ENCODE measurements at places on chromosomes 2 and 18. TPM values are rescaled to one million over a fixed set of nuclear protein-coding genes. Genes with fewer than 3 reads are reported as not detected.

- H3K27me3 ChIP-seq: no peaks in the 10 kb centered on the region
- no peak overlapping the region for H3K4me3 ChIP-seq
- no peak overlapping the region for H3K27ac ChIP-seq
- DNase-seq: no peak
- no peaks in the 10 kb centered on the region for H3K4me1 ChIP-seq
Observed at GRCh38 chr18:56982766-56983165, 164.1 kb upstream of the BOD1L2 start.

DNA sequence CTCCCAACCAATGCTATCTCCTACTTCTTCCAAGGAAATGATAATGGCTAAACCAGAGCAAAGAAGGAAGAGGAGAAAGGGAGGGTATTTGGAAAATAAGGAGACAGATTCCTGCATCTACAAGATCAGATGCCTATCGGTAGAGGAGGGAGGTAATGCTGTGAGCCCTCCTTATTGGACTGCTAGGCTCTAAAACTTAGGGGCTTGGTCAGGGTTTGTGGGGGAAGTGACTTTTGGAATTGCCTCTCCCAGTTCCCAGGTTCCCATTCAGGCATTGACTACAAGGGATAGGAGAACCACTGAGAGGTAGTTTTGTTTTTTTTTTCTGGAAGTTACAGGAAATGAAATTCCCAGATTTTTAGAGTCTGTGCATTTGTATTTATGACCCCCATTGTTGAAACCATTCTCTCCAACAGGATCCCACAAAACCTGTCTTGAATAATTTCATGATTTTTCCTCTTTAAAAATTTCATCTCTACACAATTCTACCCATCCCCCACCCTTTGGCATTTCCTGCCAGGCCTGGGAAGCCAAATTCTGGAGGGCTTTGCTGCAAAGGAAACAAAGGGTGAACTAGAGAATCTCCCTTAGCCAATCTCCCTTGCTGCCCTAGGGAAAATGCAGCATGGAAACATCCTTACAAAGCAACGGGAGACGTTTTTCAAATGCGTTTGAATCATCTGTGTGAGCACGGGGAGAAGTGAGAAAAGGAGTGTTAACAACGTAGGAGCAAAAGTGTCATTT is 282.1 kb upstream of the EPAS1 start:
- H3K27me3 ChIP-seq: no peaks in the 10 kb centered on the region
- H3K36me3 ChIP-seq: peaks cover 8% of the 10 kb centered on the region
- peaks cover 26% of the 10 kb centered on the region for H3K4me1 ChIP-seq

DNA sequence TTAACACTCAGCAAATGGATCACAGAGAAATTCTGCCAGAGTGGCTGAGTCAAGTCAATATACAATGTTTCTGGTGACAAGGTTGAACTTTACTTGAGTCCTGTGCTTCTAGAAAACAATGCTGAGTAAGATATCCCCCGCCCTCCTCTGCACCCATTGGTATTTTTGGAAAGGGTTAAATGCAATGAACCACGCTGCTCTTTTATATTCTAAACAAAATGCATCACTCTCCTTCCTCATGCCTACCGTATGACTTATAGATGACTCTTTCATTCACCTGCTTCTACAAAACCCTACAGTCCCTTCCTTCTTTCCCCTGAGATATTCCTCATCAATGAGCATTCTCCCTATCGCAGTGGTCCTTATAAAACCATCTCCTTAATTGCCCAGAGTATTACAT is 168.8 kb downstream of the TXNL1 start:
- H3K4me1 ChIP-seq: no peaks in the 10 kb centered on the region
- no peaks in the 10 kb centered on the region for H3K36me3 ChIP-seq
- peaks cover 2% of the 10 kb centered on the region for H3K27me3 ChIP-seq
- no peak overlapping the region for H3K27ac ChIP-seq

The MAP3K19 gene
- not detected for total RNA-seq

- no peaks in the 10 kb centered on the region for H3K4me1 ChIP-seq
- H3K36me3 ChIP-seq: no peaks in the 10 kb centered on the region
- no peak overlapping the region for H3K27ac ChIP-seq
- H3K27me3 ChIP-seq: no peaks in the 10 kb centered on the region
- DNase-seq: no peak
Observed at GRCh38 chr18:28494151-28494550, 317.2 kb upstream of the CDH2 start.

DNA sequence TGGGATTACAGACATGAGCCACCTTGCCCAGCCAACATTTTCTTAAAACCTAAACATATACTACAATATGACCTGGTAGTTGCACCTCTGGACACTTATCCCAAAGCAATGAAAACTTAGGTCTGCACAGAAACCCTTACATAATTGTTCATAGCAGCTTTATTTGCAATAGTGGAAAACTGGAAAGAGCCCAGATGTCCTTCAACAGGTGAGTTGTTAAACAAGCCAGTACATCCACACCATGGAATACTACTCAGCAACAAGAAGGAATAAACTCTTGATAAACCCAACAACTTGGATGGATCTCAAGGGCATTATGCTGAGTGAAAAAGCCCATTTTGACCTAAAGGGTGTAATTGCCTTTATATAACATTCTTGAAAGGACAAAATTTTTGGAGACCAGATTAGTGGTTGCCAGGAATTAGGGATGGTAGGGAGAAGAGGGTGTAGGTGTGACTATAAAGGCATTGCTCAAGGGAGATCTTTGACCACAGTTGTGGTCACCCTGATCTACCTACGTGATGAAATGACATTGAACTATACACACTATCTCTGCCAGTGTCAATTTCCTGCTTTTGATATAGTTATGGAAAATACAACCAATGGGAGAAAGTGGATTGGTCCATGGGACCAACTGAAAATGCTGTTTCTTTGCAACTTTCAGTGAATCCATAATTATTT is 11.9 kb upstream of the AMMECR1L start:
- H3K4me1 ChIP-seq: no peaks in the 10 kb centered on the region
- H3K27ac ChIP-seq: no peak overlapping the region
- no peak for DNase-seq
- H3K4me3 ChIP-seq: no peak overlapping the region
- no peaks in the 10 kb centered on the region for H3K27me3 ChIP-seq

DNA sequence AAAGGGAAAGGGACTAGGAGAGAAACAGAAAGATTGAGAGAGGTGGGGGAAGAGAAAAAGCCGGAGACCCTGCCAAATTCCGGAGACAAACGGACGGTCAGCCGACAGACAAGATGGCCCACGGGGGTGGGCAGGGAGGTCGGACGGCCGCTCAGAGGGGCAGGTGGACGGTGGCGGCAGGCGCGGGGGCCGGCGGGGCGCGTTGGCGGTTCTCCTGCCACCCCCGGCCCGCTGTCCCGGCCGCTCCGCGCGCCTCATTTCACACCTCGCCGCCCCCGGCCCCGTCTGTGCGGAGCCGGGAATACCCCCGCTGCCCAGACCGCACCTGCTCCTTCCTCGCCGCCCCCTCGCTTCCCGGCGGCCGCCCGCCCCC is 935 bp downstream of the SLC30A3 start:
- H3K4me3 ChIP-seq: peak overlapping the region; percentile 59
- H3K27me3 ChIP-seq: peaks cover 53% of the 10 kb centered on the region
- peaks cover 27% of the 10 kb centered on the region for H3K4me1 ChIP-seq
- DNase-seq: no peak

Measured in activated CD4-positive, alpha-beta T cell treated with anti-CD3 and anti-CD28 coated beads, Interleukin-2, amount 10 ng/mL, durations not matched to agents 7 days and 5 days (primary cell).